Pancreas (tissue), 10 donors: ENCODE measurements at places on chromosomes 6 and 20. TPM values are rescaled to one million over a fixed set of nuclear protein-coding genes. Genes with fewer than 3 reads are reported as not detected.

The SASH1 gene
- total RNA-seq, result 15.3 TPM

The CEP162 gene
- 2.2 TPM for total RNA-seq

The PAK5 gene
- total RNA-seq, result 1.6 TPM

The MEI4 gene
- 1.4 TPM for total RNA-seq

GRCh38 chr6:10268611-10269310 is 146.1 kb downstream of the TFAP2A start:
- no peak for DNase-seq

DNA sequence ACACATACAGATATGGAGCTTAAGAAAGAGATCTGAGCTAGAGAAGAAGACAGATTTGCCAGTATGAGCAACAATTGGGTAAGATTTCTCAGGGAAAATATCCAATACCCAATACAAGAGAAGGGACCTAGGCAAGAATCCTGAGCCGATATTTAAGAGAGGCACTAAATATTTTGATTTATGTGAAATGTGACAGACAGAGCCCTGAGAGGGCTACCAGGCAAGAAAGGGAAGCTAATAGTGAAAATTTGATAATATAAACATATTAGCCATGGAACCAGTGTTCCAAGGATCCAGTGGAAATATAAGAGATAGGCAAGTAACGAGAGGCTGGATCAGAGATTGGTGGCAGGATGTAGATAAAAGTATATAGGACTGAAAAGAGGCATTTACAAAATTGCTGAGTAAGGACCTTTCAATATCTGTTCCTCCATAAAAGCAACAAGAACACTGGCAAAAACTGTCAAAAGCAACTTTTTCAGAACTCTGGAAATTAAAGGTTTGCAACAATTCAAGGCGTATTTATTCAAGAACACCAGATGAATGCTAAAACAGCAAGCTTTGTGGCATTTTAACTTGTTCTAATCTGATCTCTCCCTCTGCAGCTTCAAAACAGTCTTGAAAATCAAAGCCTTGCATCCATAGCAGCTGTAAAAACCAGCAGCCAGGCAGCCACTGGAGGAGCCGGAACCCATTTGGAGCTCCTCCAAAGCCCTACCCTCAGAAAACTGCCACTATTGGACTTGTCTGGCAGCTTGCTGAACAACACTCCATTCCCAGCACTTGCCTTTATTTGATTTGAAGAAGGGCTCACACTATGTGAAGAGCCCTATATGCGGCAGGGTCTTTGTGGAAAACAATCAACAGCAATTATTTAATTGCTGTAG is 58.8 kb downstream of the REV3L start:
- no peak for DNase-seq

DNA sequence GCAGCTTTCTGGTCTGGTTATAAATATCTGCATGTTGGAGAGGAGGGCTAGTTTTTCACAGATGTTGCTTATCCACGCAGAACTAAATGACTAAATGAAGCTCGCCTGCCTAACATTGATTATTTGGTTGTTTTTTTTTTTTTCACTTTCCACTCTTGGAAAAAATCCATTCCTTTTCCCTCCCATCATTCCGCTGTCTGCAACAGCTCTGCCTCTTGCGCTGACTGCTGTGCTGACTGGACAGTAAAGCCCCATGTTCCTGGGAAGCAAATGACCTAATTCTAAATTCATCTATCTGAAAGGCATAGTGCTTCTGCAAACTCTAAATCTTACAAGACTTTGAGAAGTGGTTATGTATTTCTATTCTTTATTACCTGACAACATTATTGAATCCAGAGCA is 255.5 kb upstream of the PLN start:
- DNase-seq, result no peak

DNA sequence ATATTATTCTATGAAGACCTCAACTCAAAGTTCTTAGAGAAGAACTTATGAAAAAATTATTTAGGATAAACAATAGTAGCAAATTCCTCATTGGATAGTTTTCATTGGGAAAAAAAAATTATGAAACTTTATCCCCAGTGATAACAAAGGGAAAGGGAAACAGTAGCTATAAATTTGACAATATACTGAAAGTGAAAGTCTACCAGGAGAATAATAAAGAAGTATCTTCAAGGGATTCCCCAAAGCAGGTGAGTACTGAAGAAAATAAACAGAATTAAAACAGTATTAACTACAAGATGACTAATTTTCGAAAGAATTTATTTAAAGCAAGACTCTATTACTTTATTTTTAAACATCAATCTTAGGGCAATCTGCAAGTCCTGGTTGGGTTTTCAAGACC is 56.4 kb downstream of the REPS1 start:
- DNase-seq, result no peak

GRCh38 chr20:952196-952795 is 36.2 kb upstream of the ANGPT4 start:
- no peak for DNase-seq
